ENCODE measurements at places on chromosomes 1 and 21. TPM values are rescaled to one million over a fixed set of nuclear protein-coding genes. Genes with fewer than 3 reads are reported as not detected.

Gene CR2
- 0.12 TPM for total RNA-seq

Gene KRTAP7-1
- not detected for total RNA-seq

Gene POLR3GL
- total RNA-seq = 21.4 TPM

Gene CRNN
- total RNA-seq = not detected

Measured in upper lobe of right lung (tissue), 1 donor.